NT2/D1 (cell line): ENCODE measurements at places on chromosomes 4 and X.
A peak's percentile ranks its signal among the peaks of the same experiment; 100 is the strongest.

DNA sequence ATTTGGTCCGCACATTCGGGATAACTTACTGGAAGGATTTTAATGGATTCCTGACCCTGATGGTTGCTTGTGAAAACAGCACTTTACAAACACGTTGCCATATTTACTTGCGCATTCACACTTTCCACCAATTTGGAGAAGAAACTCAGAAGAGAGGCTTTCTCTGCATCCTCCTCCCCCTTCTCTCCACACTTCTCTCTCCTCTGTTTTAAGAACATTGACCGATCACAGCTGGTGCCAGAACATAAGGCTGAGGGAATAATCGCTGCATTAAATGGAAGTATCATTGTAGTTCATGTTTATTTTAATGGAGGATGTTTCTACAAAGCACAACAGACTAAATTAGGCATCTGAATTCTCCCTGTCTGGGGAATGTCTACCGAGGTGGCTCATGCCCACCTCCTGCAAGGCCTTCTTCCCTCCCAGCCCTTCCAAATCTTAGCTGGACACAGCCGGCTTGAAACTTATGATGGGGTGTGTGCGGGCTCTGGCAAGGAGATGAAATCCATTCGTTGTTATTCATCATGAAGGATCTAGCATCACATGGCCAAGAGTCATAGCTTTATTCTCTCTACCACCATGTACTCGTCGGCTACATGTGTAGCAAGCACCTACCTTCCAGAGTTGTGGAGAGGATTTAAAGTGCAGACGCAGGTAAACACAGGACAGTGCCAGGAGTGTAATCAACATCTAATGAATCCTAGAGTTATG lies 204.1 kb downstream of the LDB2 start:
- DNase-seq: no peak

GRCh38 chr4:69684804-69685203 lies 31.8 kb upstream of the UGT2A1 start:
- DNase-seq: no peak

DNA sequence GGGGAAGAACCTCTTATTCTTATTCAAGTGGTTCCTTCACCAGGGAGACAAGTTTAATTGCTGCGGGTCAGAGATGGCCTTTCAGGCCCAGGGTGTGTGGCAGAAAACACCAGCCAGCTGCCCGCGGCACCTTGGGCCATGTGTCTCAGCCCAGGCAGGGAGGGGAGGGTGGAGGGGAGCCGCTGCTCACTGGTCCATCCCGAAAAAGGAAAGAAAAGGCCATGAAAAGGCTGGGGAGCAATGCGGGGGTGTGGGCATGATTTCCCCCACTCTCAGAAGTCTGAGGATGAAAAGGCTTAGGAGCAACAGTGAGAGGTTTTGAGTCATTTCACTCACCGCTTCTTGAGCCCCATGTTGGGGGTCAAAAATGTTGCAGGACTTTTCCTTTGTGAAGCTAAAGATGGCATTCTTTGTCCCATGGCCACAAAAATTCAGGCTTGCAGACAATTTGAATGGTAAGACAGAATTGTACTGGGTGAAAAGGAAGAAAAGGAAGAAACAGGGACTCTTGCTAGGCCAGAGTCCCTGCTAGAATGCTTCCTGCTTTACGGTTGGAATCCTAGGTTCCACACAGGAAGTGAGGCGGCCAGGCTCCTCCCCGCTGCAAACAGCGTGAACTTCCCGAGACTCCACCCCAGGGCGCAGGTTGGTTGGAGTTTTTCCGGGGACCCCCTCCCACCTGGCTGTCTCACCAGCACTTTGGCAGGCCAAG lies 17.4 kb upstream of the FAM47E start:
- no peak for DNase-seq

GRCh38 chr4:105990933-105991332 lies 95.7 kb downstream of the NPNT start:
- no peak for DNase-seq

- DNase-seq: no peak
Observed at GRCh38 chrX:7552760-7553159, 290.2 kb upstream of the VCX start.

DNA sequence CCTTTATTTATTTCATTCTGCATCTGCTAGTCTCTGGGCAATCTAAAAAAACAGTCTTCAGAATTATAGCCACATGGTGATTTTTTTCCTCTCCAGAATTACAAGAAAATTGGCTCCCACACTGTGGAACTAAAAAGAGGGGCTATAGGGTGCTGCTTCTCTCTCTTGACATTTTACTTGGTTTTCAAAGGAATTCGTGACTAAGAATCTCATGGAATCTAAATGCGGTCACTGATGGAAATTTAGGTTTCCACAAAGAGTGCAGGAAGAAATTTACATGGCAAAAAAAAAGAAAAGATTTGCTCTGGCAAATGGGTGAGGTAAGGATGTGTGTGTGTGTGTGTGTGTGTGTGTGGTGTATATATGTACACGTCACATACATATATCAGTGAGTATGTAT lies 10.2 kb downstream of the ATXN3L start:
- no peak for DNase-seq

GRCh38 chr4:2617955-2618354 lies 81.5 kb downstream of the FAM193A start:
- no peak for DNase-seq

- no peak for DNase-seq
Observed at GRCh38 chr4:127631420-127631819, 1.3 kb upstream of the INTU start.

GRCh38 chr4:8472158-8472688 lies 31.6 kb downstream of the TRMT44 start:
- DNase-seq: no peak

DNA sequence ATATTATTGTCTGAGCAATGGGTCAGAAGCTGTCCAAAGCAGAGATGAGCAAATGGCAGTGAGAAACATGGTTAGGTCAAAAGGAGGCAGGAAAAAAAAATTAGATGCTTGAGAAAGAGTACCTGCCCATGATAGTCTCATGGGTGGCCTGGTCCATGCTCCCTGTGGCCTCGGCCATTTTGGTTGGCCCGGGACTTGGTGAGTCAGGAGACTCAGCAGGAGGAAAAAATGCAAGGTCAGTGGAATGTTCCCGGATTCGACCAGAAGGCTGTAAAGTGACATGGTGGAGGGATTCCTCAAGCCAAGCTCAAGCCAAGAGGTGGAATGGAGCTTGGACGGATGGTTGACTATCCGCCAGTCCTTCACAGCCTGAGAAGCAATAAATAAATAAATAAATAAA lies 236.7 kb downstream of the ASMT start:
- DNase-seq: peak; percentile 8

DNA sequence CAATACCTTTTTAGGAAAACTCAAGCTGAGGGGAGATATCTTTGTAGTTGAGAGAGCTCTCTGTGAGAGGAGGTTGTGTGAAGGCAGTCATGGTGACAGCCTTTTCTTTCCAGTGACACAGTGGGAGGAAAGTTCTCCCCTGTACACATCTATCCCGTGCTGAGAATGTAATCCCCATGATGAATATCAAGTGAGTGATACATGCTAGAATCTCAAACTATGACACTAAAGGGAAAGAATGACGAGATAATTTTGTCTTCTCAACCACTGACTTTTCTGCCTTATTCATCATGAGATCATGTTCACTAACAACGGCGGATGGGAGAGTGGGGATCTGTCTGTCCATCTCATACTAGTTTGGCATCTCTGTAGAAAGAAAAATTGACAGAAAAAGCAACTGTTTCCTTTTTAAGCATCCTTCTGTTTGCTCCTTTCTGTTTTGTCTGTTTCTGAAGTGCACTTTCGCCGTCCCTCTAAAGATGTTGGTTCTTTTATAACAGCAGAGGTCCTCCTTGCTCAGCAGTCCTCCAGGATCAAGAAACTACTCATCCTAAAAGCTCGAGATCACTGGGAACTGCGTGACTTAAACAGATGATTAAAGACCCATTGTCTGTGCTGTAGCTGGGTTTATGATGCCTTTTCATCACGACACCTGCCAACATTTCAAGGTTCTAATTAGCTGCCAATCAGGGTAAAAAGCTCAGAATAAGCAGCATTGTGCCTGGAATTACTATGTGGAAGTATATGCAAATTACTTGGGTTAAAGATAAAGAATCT lies 137.6 kb downstream of the DCK start:
- no peak for DNase-seq

DNA sequence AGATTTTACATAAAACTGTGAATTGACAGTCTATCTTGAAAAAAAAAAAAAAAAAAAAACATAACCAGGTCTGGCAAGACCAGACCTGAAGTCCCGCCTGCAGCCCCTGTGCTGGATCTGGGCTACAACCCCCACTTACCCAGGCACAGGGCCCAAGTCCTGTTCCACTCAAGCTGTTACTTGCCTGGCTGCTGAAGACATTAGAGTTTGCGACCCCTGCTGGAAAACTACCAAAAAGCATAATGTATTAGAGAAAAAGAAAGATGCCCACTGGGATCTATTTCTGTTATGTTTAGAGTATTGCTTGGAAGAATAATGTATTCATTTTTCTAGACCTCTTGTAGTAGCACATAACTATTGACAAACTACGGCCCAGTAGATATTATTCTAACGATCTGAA lies 4.7 kb downstream of the HS3ST1 start:
- DNase-seq: peak; percentile 44

DNA sequence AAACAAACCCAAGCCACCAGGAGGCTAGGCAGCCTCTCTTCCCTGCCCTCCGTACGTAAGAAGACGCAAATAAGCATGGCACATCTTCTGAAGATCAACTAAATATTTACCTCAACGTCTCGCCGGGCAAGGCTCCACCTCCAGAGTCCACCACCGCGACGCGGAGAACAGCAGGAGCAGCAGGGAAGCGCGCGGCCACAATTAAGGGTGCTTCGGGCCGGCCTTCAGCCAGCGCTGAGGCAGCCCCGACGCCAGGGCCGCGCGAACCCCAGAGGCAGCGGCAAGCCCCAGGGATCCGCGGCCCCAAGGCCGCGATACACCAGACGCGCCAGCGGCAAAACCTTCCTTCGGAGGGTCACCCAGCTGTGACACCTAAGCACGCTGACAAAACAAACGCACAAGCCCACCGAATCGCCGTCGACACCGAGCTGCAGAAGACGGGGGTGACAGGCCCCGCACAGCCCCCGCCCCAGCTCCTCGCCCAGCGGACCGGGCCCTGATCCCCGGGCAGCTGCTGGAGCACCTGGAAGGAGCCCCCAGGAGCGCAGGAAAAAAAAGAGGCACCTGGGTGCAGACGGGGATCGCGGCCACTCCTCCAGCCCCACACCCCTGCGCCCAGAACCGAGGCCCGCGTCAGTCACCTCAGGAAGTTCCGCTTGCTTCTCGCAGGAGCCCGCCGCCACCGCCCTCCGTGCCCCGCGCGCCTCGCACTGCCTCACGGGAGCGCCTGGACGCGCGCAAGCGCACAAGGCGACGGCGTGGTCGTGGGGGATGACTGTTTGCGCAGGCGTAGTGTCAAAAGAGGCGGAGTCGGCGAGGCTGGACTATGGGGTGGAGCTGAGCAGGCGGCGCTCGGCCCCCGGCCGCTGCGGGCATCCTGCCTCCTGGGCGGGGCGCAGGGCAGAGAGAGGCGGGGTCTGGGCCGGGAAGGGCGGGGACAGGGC lies at the start of the genes HAUS3 and POLN:
Gene HAUS3 (minus strand): TSS at position 712 of the 944 bp plus-strand sequence. CDS start 1,175 bp downstream, outside the sequence.
Gene POLN (minus strand): TSS at position 712 of the 944 bp plus-strand sequence. CDS start 12,890 bp downstream, outside the sequence.
- DNase-seq: peak; percentile 97

DNA sequence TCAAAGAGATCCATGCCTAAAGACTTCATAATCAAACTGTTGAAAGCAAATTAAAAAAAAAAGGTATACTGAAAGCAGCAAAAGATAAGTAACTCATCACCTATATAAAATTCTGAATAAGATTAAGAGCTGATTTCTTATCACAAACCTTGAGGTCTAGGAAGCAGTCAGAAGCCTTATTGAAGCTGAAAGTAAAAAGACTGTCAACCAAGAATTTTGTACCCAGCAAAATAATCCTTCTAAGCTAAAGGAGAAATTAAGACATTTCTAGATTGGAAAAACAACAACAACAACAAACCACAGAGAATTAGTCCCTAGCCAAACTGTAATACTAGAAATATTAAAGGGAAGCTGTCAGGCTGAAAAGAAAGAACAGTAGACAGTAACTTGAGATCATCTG lies 622.9 kb downstream of the PCDH7 start:
- DNase-seq: no peak

DNA sequence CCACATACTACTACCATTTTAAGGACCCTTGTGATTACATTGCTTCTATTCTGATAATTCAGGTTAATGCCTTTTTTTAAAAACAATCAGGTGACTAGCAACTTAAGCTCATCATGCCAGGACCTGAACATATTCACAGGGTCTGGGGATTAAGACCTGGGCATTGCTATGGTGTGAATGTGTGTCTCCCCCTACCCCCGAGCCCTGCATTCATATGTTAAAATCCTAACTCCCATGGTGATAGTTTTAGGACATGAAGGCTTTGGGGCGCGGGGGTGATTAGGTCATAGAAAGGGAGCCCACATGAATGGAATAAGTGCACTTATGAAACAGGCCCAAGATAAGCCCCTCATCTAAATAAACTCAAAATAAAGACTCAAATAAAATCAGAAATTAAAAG lies 734.4 kb upstream of the PABPC4L start:
- DNase-seq: peak; percentile 27

GRCh38 chr4:109672169-109672930 lies 30.9 kb downstream of the CASP6 start:
- no peak for DNase-seq

GRCh38 chrX:48083212-48083611 lies 11.8 kb upstream of the ZNF630 start:
- peak; percentile 35 for DNase-seq

DNA sequence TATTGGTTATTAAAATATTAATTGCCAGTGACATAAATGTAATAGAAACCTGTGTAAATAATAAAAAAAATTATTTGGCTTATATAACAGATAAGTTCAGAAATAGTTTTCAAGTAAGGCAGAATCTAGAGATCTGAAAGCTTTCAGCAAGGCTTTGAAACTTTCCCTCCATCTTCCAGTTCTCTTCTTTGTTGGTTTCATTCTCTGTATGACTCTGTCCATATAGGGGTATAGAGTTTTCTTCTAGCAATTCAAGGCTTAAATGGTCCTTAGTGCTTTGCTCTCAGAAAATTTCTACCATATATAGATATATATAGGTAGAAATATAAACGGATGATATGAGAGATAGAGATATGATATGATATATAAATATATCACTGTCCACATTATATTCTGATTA lies 160.5 kb upstream of the GABRA2 start:
- no peak for DNase-seq

- DNase-seq: no peak
Observed at GRCh38 chr4:40327340-40327739, 7.8 kb upstream of the CHRNA9 start.

DNA sequence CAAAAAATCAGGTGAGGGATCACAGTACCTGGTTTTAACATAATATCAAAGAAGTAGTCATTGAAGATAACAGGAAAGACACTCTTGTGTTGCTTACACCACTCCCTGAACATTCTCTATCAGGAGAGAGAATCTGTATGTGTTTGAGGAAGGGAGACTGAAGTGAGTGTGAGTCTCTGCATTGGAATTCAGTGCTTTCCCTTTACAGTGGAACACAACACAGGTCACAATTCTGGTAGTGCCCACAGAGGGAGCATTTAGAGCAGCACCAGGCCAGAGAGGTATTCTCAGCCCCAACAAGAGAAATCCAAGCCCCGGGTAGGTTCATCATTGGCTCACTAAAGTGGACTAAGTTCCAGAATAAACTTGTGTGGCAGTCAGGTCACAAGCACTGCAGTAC lies 64.7 kb upstream of the UBQLN2 start:
- DNase-seq: no peak

- DNase-seq: no peak
Observed at GRCh38 chrX:50838820-50839600, 25.0 kb upstream of the SHROOM4 start.

GRCh38 chr4:154489558-154490233 lies 1.9 kb downstream of the DCHS2 start:
- no peak for DNase-seq

GRCh38 chr4:84177831-84178542 lies 321.1 kb downstream of the NKX6-1 start:
- DNase-seq: no peak

- peak; percentile 92 for DNase-seq
Observed at GRCh38 chr4:24321616-24322015, 262.7 kb downstream of the DHX15 start.
